CD4-positive, alpha-beta T cell treated with Interleukin-15 for 4 hours (primary cell): ENCODE measurements at places on chromosomes 2 and 18.

GRCh38 chr2:10544252-10544651, 96.1 kb upstream of the ODC1 start:
- peak; percentile 19 for DNase-seq

- DNase-seq = no peak
Measured at GRCh38 chr2:147659051-147659450, 185.8 kb upstream of the ACVR2A start.

DNA sequence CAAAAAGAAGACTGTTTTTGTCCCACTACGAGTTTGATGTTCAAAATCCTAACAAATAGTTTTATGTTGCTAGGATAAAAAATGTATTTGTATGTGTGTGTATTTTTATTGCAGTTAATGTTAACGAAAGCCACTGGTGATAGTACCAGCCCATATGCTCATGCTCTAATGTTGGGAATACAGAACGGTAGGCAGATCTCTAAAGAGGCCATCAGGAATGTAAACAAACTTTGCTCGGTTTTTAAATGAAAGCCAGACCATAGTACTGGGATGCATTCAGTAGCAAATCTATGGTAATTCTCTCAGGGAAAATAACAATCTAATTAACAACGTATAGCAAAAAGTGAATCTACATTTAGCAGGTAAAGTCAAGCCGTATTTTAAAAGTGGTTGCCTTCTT, 208.1 kb downstream of the NEDD4L start:
- DNase-seq = no peak

- no peak for DNase-seq
Measured at GRCh38 chr2:239714116-239714515, 311.0 kb downstream of the NDUFA10 start.

DNA sequence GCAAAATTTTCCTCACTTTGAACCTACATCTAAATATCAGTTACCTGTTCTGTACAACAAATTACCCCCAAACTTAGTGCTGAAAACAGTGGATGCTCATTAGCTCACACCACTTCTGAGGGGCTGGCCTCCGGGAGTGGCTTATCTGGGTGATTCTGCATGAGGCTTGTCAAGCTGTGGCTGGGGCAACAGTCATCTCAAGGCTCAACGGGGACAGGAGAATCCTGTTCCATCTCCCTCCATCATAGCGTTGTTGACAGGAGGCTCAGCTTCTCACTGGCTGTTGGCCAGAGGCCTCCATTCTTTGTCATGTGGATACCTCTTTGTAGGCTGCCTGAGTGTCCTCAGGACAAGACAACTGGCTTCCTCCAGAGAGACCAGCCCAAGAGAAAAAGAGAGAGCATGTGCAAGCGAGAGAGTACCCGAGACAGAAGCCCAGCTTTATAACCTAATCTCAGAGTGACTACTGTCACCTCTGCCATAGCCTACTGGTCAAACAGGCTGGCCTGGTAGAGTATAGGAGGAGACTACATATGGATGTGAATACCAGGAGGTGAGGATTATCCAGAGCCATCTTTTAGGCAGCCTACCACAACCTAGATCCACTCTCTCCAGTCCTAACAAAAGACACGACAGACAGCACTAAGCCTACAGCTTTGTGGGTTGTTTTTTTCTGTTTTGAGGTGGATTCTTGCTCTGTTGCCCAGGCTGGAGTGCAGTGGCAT, 79.1 kb downstream of the AOX1 start:
- no peak for DNase-seq

DNA sequence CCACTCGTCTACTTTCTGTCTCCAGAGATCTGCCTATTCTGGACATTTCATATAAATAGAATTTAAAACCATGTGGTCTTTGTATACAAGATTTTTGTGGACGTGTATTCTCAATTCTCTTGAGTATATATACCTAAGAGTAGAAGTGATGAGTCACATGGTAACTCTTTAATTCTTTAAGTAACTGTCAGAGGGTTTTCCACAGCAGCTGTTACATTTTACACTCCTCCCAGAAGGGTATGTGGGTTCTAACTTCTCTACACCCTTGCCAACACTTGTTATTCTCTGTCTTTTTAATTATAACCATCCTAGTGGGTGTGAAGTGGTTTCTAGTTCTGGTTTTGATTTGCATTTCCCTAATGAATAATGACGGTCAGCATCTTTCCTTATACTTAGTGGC, 70.9 kb downstream of the MAP3K20 start:
- no peak for DNase-seq

- DNase-seq = no peak
Measured at GRCh38 chr2:62435720-62436119, 70.3 kb downstream of the TMEM17 start.

GRCh38 chr2:218074031-218074430, 5.0 kb downstream of the RUFY4 start:
- peak; percentile 18 for DNase-seq

DNA sequence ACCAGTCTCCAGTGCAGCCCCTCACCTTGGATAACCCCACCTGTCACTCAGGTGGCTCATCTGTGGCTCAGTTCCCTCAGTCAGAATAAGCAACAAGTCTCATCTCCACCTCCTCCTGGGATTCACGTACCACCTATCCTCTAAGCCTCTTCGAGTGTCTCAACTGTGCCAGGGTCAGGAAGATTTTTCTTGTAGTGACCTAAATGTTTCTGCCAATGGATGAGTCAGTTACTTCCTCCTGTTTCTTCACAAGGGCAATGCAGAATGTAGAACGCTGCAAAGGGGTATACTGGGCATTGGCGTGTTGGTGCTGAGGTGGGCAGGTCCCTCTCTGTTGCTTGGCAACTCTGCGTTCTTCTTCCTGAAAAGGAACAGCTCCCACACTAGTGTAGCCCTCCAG, 213.3 kb upstream of the CXCR4 start:
- DNase-seq = no peak

- DNase-seq = peak; percentile 5
Measured at GRCh38 chr2:55565613-55566012, 46.1 kb downstream of the CFAP36 start.

DNA sequence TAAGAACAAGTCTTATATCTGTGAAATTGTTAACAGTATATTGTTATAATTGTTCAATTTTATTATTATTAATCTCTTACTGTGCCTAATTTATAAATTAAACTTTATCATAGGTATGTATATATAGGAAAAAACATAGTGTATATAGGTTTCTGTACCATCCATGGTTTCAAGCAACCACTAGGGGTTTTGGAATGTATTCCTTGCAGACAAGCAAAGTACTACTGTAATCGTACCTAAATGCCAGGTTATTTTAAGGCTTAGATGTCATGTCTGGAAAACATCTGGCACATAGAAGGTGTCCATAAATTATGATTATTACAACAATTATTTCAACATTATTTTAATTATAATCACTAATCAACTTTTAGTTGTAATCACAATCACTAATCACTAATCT, 8.4 kb downstream of the ITSN2 start:
- no peak for DNase-seq

GRCh38 chr2:55809875-55810621, 113.5 kb downstream of the EFEMP1 start:
- no peak for DNase-seq

DNA sequence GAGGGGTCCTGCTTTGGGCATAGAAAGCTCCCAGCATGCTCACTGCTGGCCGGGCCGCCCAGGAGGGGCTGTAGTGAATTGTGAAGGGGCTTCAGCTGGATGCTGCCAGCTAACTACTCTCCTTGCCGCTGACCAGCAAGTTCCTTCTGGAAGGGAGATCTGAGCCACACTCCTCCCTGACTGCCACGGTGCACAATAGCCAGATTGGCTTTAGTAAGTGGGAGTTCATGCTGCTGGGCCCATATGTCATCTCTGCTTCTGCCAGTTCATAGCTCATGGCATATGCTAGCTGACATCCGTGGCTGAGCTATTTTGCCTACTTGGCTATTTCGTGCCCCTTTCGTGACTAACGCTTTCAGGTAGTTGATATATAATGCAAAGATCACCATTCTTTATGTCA, 51.6 kb upstream of the ROCK2 start:
- DNase-seq = no peak

DNA sequence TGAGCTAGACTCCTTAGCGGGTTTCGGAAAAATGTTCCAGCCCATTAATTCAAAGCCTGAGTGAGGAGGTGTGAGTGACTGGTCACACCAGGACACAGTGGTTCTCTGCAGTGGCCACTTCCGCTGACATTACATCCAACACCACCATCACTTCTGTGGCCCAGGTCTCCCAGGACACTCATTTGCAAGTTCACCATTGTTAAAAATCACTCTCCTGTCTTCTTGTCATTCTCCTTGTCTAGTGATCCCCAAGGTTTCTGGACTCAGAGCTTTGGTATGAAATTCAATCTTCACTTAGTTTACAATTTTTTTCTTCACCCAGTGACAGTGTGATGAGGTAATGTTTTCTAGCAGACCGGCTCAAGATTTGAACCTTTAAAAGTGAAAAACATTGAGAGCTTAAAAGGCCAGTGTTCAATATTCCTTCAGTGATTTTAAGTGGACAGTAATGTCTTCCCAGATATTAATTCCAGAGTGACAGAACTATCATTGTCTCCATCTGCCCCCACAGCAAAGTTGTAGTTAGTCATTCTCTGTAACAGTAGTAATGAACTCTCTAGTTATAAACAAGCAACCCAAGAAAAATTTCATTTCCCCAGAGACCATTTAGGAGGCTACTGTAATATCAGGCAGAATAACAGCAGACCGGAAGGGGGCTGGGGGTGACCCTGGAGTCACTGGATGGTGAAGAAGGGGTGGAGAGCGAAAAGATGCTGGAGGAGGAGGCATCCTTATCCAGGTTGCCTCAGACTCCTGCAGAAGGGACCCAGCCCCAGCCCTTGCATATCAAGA, 164.9 kb downstream of the GFPT1 start:
- DNase-seq = no peak

DNA sequence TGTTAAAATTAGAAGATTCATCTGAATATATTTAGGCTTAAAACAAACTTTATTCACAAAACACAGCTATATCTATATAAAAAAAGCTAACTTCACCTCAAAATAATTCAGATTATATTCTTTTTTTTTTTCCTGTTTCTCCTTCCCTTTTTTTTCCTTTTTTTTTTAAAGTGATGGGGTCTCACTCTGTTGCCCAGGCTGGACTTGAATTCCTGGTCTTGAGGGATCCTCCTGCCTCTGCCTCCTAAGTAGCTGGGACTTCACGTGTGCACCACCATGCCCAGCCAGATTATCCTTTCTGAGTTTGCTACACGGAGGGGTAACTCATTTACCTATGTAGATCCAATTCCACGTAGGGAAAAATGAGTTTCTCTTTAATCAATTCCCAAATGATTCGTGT, 3.8 kb downstream of the IDH1 start:
- DNase-seq = no peak

DNA sequence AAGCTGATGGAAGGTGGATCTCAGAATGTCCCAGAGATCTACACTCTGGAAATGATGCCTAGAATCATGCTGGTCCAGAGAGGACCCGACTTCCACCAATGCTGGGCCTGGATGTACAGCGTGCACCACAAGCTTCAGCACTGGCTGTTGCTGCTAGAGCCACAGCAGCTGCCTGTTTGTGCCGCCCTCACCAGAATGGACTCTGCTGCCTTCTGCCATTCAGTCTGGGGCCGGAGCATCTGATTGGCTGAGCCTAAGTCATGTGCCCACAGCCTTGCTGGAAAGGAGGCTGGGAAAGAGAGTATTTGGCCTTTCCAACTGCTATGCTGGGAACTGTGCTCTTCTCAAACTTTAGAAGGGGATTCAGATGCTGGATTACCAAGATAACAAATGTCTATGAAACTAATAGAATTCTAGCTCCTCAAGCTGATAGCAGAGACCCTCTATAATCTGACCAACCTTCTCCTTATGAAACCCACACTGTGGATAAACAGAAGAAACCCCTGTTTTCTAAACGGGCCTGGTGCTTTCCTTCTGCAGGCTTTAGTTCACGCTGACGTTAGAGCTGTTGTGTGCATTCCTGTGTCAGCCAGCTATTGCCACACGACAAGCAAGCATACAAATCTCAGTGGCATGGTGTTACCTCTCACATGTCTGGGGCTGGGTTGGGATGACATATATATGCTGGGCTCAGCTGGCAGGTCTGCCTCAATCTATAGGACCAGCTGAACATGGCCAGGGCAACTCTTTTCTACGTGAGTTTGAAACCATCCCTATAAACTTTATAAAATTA, 4.1 kb upstream of the LOXHD1 start:
- DNase-seq = no peak

DNA sequence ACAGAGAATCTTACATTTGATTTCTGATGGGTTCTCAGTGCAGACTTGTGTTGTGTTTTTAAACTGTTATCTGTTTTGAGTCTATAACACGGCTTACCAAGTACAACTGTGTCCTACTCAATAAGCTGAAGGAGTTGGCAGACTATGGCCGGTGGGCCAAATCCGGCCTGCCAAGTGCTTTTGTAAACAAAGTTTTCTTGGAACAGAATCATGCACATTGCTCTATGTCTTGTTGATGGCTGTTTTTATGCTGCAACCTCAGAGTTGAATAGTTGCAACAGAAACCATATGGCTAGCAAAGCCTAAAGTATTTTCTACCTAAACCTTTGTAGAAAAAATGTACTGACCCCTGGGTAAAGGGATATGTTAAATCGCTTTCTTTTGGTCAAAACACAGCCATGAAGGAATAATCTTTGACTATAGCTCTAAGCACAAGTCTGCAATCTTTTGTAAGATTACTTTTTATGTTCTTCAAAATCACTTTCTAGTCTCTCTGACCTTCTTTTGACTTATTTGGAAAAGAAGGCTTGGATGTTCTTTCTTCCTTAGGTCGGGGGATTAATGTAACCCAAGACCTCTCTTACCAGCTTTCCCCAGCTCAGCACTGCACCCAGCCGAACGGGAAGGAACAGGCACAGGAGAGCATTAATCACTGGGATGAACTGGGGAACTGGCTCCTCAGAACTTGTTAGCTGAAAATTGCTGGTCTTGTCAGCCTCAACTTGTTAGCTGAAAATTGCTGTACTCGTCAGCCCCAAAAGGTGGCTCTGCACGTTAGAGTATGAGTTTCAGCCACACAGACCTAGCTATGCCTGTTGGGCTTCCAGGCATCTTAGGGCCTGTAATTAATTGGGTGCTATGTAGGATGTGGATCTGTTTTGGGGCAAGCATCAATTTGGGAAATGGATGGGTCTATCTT, 75.4 kb downstream of the CD8B2 start:
- no peak for DNase-seq
